ENCODE measurements at places on chromosomes 6 and 20. TPM values are rescaled to one million over a fixed set of nuclear protein-coding genes. Genes with fewer than 3 reads are reported as not detected.

MPIG6B gene
- 0.59 TPM for polyA plus RNA-seq

GRCh38 chr6:90139272-90139817 is 157.3 kb downstream of the BACH2 start:
- H3K27me3 ChIP-seq: no peaks in the 10 kb centered on the region
- no peak for DNase-seq
- no peaks in the 10 kb centered on the region for H3K36me3 ChIP-seq
- H3K4me1 ChIP-seq: no peaks in the 10 kb centered on the region
- no peak overlapping the region for H3K27ac ChIP-seq
- no peak overlapping the region for H3K4me3 ChIP-seq

GRCh38 chr6:57256541-57256940 is 34.4 kb upstream of the RAB23 start:
- H3K27me3 ChIP-seq: no peaks in the 10 kb centered on the region
- no peaks in the 10 kb centered on the region for H3K36me3 ChIP-seq
- H3K4me1 ChIP-seq: no peaks in the 10 kb centered on the region

DNA sequence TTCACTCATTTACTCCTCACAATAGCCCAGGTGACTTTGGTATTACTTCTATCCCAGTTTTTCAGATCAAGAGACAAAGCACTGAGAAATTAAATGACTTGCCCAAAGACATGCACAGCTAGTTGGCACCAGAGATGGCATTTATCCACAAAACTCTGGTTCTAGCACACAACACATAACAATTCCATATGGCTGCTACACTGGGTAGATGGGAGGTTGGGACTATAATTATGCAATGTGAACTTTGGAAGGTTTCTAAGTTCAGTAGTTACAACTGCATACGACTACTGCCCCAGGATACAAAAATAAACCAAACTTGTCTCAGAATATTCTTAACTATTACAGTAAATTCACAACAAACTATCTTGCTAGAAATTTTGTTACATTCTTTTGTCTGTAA is 54.2 kb upstream of the MLIP start:
- no peak overlapping the region for H3K4me3 ChIP-seq
- H3K27ac ChIP-seq: no peak overlapping the region
- no peaks in the 10 kb centered on the region for H3K27me3 ChIP-seq
- H3K36me3 ChIP-seq: no peaks in the 10 kb centered on the region

IPCEF1 gene
- 0.45 TPM for polyA plus RNA-seq

GRCh38 chr6:128370072-128370471 is 150.3 kb downstream of the PTPRK start:
- H3K4me3 ChIP-seq: no peak overlapping the region
- H3K36me3 ChIP-seq: no peaks in the 10 kb centered on the region
- H3K27ac ChIP-seq: no peak overlapping the region
- no peaks in the 10 kb centered on the region for H3K27me3 ChIP-seq
- DNase-seq: no peak

- H3K27ac ChIP-seq: no peak overlapping the region
- DNase-seq: no peak
- no peak overlapping the region for H3K4me3 ChIP-seq
- H3K4me1 ChIP-seq: no peaks in the 10 kb centered on the region
- peaks cover 7% of the 10 kb centered on the region for H3K36me3 ChIP-seq
Observed at GRCh38 chr6:79072640-79073181, 5.3 kb downstream of the PHIP start.

DNA sequence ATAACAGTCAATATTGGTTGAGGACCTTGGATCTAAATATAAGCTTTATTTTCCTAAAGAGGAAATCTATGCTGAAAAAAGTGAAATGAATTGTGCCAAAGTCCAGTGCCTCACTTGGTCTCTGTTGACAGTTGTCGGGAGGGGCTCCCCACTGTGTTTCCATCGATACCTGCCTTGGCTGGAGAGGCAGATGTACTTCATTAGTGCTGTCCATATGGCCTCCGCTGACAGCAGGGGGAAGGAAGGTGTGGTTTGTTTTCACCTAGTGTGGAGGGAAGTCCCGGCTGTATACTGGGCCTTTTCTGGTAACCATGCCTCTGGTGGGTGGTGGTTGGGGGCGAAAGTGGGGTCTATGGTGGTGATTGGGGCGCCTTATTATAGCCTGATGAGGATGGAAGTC is 42.7 kb downstream of the CD2AP start:
- H3K27me3 ChIP-seq: no peaks in the 10 kb centered on the region
- H3K4me1 ChIP-seq: peaks cover 15% of the 10 kb centered on the region
- peak; percentile 69 for DNase-seq
- no peak overlapping the region for H3K4me3 ChIP-seq
- H3K27ac ChIP-seq: peak overlapping the region; percentile 18

DNA sequence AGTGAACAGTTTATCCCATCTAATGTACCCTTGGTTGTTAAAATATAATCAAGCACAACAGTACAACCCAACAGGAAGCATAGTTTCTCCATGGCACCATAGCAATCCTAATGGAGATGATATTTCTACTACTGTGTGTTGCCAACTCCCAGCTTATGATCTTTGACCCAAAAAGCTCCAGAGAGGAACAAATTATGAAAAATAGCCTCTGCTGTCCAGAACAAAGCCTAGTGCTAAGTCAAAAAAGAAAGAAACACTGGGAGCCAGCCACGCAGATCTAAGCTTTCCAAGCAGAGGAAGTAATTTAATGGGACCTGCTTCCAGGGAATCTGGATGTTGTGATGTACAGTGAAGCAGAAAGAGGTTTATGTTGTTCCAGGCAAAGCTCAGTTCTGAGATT is 52.2 kb upstream of the TASP1 start:
- no peak for DNase-seq
- no peak overlapping the region for H3K4me3 ChIP-seq
- no peaks in the 10 kb centered on the region for H3K36me3 ChIP-seq
- H3K27me3 ChIP-seq: no peaks in the 10 kb centered on the region

GRCh38 chr20:687468-688203 is 12.0 kb upstream of the SCRT2 start:
- H3K27me3 ChIP-seq: peaks cover 26% of the 10 kb centered on the region
- no peaks in the 10 kb centered on the region for H3K36me3 ChIP-seq
- no peak overlapping the region for H3K4me3 ChIP-seq
- no peaks in the 10 kb centered on the region for H3K4me1 ChIP-seq

DNA sequence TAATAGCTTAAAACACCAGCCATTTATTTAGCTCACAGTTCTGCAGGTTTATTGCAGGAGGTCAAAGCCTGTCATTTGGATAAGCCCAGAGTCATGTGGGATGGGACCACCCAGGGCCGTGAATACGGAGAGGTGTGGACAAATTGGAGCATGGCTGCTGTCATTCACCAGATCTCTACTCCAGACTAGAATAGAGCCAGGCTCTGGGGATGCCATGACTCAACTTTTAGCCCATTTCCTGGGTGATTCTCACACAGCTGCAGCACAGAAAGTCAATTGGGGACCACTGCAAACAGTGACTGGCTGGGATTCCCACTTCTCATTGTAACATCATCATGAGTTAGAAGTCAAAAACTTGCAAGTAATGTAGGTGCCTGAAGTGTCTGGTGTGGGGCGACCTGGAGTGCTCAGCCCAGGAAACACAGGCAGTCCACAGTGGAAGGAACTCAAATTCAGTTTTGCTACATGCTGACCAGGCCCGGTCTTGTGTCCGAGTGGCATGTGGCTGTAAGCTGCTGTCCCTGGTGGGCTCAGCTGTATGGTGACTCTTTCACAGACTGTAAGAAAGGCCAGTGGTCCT is 174.3 kb downstream of the SCP2D1 start:
- H3K4me1 ChIP-seq: no peaks in the 10 kb centered on the region
- no peak overlapping the region for H3K27ac ChIP-seq
- DNase-seq: no peak
- H3K36me3 ChIP-seq: no peaks in the 10 kb centered on the region
- H3K27me3 ChIP-seq: no peaks in the 10 kb centered on the region

- no peaks in the 10 kb centered on the region for H3K36me3 ChIP-seq
- H3K27ac ChIP-seq: no peak overlapping the region
- no peak overlapping the region for H3K4me3 ChIP-seq
- DNase-seq: no peak
- H3K4me1 ChIP-seq: no peaks in the 10 kb centered on the region
Observed at GRCh38 chr6:66568271-66568670, 861.2 kb upstream of the EYS start.

INSM1 gene
- polyA plus RNA-seq: 1.3 TPM

DNA sequence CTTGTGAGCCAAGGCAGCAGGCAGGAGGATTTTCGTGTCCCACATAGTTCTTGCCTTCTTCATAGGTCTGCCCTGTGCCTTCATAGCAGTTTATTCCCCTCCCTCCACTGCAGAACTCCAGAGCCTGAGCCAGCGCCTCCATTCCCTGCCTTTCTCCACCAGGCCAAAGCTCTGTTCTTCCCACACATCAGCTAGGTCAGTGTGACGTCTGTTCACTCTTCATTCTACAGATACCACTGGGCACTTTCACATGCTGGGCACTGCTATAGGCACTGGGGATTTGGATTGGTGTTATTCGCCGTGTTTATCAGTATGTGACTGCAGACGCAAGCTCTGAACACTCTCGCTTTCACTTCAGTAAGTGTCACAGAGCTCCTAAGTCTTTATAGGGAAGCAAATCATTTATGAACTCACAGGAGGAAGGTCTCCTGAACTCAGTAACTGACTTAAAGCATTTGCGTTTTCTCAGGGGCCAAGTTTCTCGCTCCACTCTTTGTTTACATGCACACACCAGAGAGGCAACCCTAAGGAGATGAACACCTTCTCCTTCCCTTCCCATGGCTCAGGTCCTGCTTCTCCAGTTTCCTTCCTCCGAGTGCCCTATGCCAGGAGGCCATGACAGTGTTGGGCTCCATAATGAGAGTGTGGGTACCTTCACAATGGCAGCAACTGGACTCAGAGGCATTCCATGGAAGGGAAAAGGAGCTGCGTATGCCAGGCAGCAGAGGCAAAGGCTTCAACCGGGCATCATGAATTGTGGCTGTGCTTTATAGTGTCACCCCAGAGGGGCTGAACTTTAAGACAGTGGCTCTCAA is 6.3 kb upstream of the APMAP start:
- no peaks in the 10 kb centered on the region for H3K27me3 ChIP-seq
- H3K36me3 ChIP-seq: peaks cover 2% of the 10 kb centered on the region
- no peak overlapping the region for H3K4me3 ChIP-seq
- peak overlapping the region; percentile 35 for H3K27ac ChIP-seq

DNA sequence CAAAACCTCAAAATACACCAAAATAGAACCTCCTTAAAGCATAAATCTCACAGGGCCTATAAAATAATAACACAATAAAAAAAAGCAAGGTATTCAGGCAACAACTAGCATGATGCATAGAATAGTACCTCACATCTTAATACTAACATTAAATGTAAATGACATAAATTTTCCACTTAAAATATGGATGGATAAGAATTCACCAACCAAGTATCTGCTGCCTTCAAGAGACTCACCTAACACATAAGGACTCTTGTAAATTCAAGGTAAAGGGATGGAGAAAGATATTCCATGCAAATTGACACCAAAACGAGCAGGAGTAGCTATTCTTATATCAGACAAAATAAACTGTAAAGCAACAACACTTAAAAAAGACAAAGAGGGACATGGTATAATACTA is 52.2 kb downstream of the PERP start:
- no peak for DNase-seq
- no peaks in the 10 kb centered on the region for H3K4me1 ChIP-seq
- H3K4me3 ChIP-seq: no peak overlapping the region

ERVFRD-1 gene
- polyA plus RNA-seq: 0.10 TPM

GRCh38 chr6:117870486-117871242 is 36.4 kb upstream of the SLC35F1 start:
- H3K36me3 ChIP-seq: no peaks in the 10 kb centered on the region
- no peak overlapping the region for H3K27ac ChIP-seq
- no peak for DNase-seq
- no peaks in the 10 kb centered on the region for H3K27me3 ChIP-seq
- H3K4me3 ChIP-seq: no peak overlapping the region
- no peaks in the 10 kb centered on the region for H3K4me1 ChIP-seq

DNA sequence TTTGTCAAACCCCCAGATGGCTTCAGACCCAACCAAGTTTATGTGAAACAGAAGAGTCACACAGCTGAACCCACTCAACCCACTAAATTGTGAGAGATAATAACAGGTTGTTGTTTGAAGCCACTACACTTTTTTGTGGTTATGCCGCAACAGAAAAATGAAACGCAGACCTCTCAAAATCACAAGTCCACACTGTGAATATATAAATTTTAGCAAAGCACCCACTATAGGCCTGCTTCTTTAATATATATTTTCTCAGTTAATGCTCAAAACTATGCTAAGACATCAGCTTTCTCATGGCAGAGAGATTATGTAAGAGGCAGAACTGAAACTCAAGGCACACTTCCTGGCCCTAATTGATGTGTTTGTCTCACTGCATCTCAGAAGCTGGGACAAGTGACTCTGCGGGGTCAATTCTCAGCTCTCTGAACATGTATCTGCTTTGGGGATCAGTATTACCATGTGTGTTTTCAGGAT is 27.7 kb downstream of the MAP3K5 start:
- H3K4me1 ChIP-seq: peaks cover 9% of the 10 kb centered on the region
- no peaks in the 10 kb centered on the region for H3K36me3 ChIP-seq
- DNase-seq: no peak
- H3K27me3 ChIP-seq: no peaks in the 10 kb centered on the region

SLC52A3 gene
- polyA plus RNA-seq: 8.5 TPM

IL17A gene
- not detected for polyA plus RNA-seq

DNA sequence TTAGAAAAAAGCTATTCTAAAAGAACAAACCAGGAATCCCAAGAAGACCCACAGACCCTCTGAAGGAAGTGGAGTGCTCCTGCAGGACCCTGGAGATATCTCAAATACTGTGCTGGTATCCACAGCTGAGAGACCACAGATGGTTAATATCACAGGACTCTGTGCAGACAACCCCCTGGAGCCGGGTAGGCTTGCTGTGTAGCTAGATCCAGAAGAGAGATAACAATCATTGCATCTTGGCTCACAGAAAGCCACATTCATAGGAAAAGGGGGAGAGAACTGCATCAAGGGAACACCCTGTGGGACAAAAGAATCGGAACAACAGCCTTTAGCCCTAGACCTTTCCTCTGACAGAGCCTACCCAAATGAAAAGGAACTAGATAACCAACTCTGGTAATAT is 689.5 kb downstream of the PHF3 start:
- no peak for DNase-seq
- H3K27ac ChIP-seq: no peak overlapping the region
- no peak overlapping the region for H3K4me3 ChIP-seq
- H3K36me3 ChIP-seq: no peaks in the 10 kb centered on the region
- no peaks in the 10 kb centered on the region for H3K4me1 ChIP-seq

HLA-G gene
- 0.21 TPM for polyA plus RNA-seq

- peaks cover 41% of the 10 kb centered on the region for H3K36me3 ChIP-seq
- H3K4me3 ChIP-seq: no peak overlapping the region
- DNase-seq: peak; percentile 71
- peak overlapping the region; percentile 89 for H3K27ac ChIP-seq
- no peaks in the 10 kb centered on the region for H3K4me1 ChIP-seq
Observed at GRCh38 chr20:58907320-58908137, 55.0 kb downstream of the GNAS start.

SEL1L2 gene
- not detected for polyA plus RNA-seq

BPIFA1 gene
- not detected for polyA plus RNA-seq

DNA sequence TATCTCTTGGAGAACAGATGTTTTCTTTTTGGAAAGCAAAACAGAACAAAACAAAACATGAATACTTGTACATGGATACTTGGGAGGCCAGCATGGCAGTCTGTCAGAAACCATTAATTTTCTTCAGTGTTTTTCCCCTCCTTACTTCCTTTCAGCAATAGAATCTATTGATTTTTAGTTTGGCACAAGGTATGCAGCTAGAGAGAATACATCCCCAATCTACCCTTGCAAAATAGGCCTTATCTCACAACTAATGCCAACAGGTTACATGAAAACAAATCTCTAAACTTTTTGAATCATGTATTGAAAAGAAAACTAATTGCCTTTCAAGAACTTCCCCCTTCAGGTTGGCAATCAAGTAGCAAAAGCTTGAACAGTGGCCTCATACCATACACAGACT is 2.8 kb downstream of the PGK2 start:
- H3K27ac ChIP-seq: no peak overlapping the region
- no peak overlapping the region for H3K4me3 ChIP-seq
- H3K4me1 ChIP-seq: no peaks in the 10 kb centered on the region

Measured in small intestine (tissue), 16 donors.